Stimulated activated CD4-positive, alpha-beta T cell treated with anti-CD3 and anti-CD28 coated beads, Interleukin-1b, Interleukin-23, amount 100 ng/mL, for 24 hours (primary cell): ENCODE measurements at places on chromosomes 2 and 18.

DNA sequence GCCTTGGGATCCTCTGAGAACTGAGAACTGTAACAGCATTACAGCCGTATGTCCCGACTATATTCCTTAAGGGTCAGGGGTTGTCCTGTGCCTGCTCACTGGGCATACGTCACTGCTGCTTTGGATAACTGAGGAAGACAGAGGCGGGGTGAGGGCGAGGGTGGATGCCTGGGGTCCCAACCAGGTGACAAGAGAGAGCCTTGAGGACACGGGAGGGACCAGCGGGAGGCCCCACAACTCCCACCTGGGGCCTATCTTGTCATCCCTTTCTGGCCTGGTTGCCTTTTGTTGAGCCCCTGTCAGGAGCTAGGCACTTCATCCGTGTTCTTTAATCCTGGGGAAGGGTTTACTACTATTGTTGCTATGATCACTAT, 28.8 kb downstream of the INPP5D start:
- no peak for DNase-seq

GRCh38 chr2:112725545-112726457, 5.0 kb downstream of the NT5DC4 start:
- no peak for DNase-seq

- DNase-seq: no peak
Observed at GRCh38 chr18:55319459-55320193, 268.4 kb downstream of the TCF4 start.

- DNase-seq: no peak
Observed at GRCh38 chr2:102581911-102582310, 37.4 kb upstream of the SLC9A2 start.

- no peak for DNase-seq
Observed at GRCh38 chr18:49613141-49613640, 51.3 kb downstream of the LIPG start.

- no peak for DNase-seq
Observed at GRCh38 chr2:104368089-104368488, 485.8 kb upstream of the POU3F3 start.

DNA sequence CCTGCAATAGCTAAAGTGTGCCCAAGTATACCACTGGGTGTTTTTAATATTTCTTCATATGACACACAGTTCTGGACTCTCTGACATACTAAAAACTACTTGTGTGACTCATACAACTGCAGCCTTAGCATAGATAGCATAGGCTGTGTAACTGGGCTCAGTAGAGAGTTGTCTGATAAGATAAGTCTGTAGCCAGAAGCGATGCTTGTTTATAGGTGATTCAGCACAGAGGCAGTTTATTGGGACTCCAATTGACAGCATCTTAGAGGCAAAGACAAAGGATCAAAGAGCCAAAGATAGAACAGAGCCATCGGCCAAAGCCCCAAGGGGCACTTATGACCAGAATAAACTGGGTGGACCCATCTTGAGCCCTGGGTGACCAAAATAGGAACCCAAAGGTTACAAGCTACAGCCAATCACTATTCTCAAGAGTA, 42.3 kb downstream of the AAK1 start:
- no peak for DNase-seq

- DNase-seq: no peak
Observed at GRCh38 chr2:162401871-162402270, 57.9 kb downstream of the GCA start.

DNA sequence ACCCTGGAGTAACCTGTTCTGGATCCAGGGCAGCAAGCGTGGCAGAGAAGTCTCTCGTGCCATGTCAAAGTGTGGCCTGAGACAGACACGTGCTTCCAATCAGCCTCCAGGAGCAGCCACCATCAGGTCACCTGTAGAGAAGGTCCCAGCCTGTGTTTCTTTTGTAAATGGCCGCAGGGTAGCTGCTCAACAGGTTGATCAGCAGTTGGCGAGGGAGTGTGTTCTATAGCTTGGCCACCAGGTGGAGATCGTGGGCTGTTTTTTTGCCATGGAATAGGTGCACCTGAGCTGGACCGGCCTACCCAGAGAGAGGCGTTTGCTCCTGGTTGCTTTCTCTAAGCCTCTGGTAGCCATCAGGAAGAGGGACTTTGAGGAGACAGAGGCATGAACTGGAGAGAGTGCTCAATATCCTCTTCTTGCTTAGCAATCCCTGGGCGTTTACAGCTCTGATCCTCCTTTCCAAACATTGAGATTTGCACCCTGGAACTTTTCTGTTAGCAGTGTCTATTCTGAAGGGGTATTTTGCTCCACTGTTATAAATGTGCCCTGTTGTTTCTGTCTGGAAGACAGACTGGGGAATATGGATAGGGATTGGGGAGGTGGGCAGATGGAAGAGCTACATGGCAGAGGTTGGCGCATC, 34.2 kb upstream of the EN1 start:
- peak; percentile 11 for DNase-seq

- no peak for DNase-seq
Observed at GRCh38 chr2:68435615-68436014, 31.5 kb downstream of the FBXO48 start.

- DNase-seq: no peak
Observed at GRCh38 chr2:73406996-73407395, 21.4 kb downstream of the ALMS1 start.

DNA sequence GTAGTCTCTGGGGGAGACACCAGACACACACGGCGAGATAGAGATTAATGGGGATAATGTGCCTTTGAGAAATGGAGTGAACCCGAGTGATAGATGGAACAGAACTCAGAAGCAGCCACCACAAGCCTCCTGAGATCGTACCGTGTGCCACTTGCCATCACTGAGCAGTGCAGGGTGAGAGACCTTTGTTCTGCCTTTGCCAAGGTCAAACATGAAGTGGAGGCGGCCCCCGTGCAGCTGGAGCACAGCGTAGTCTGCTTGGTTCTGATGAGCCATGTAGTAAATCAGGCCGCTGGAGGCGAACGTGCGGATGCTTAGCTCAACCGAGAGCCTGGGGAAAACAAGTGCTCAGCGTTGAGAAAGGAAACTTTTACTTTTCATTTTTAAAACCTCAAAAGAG, 167.0 kb downstream of the LAMA1 start:
- no peak for DNase-seq

- no peak for DNase-seq
Observed at GRCh38 chr18:59228351-59228750, 8.4 kb downstream of the GRP start.

DNA sequence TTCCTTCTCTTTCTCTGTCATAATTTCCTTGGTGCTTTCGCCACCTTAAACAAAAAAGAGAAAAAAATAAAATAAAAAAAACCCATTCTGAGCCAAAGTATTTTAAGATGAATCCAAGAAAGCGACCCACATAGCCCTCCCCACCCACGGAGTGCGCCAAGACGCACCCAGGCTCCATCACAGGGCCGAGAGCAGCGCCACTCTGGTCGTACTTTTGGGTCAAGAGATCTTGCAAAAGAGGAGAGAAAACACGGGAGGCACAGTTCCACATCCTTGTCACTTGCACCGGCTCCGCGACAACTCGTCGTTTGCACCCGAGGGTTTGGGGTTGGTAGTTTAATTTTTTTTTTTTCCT, 1.8 kb upstream of the SP9 start:
- DNase-seq: no peak

DNA sequence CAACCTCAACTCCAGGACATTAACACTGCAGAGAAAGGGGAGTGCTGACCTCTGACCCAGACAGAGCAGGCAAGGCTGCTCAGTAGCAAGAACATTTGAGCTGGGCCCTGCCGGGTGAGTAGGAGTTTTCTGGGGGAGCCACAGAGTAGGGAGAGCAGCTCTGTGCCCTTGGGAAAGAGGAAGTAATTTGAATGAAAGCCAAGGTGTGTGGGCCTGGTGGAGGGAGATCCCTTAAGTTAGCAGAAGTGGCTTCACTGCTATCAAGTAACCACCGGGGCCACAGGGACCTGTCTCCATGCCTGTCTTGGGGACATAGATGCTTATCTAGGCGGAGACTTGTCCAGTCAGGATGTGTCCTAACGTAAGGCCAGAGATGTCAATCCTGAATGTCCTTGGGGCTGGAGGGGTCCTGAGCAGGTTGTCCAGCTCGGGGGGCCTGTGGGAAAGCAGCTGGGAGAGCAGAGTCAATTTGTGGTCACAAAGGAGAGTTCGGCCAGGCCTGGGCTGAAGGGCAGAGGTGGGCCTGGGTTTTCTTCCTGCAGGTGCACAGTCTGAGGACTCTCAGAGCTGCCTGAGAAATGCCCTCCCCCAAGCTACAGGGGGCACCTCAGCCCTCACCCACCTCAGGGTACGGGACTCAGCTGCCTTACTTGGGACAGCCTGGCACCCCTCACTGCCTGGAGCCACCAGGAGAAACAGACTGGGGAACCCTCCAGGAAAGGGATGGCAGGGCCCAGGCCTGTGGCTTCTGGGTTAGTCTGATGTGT, 15.0 kb upstream of the OTOF start:
- no peak for DNase-seq

DNA sequence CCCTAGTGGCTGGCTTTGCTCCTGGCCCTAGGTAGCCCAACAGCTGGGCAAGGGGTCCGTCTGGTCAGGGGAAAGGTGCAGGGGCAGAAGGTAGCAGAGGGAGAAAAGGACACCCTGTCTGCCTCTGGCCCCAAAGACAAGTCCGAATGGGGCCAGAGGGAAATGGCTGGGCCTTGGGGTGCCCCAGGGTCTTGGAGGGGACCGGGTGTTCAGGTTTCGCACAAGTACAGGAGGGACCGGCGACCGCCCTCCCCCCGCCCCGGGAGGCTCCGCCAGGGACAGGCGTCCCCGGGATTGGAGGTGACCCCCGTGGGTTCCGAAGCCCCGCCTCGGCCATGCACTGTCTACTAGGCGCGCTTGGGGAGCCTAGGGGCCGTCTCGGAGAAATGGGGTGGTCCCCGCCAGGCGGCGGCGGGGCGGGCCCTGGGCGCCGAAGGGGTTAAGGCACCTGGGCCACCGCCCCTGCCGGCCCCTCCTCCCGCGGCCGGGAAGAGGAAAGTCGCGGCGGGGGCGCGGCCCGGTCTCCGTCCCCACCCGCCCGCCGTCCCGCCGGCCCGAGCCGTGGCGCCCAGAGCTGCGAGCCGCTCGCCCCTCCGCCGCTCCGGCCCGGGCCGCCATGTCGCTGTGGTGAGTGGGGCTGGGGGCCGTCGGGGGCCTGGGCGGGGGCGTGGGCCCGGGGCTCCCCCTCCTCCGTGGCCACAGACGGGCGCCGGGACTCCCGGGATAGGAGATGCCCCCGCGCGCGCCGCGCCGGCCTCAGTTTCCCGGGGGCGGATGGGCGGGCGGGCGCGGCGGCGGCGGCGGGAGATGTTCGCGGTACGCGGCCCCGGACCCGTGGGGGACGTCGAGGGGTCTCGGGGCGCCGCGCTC, at the start of gene B3GNT7:
Gene B3GNT7 (plus strand): TSS at position 523 of the 870 bp plus-strand sequence. CDS start 94 bp downstream, at position 617.
- DNase-seq: no peak

DNA sequence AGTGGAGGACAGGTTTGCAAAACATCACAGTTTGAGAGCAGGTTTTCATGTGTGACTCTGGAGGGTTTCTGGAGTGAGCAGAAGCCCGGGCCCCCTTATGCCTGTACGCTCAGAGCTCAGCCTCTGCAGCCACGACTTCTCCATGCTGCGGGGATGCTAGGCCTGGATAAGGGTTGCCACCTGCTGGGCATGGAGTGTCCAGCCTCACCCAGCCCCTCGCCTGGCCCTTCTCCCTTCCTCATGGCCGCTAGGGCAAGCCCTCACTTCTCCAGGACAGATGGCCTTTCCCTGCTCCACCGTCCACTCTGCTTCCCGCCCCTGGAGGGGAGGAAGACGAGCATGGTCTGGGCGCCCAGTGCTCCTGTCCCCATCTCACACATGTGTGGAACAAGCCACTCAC, 318.7 kb downstream of the GBX2 start:
- no peak for DNase-seq

DNA sequence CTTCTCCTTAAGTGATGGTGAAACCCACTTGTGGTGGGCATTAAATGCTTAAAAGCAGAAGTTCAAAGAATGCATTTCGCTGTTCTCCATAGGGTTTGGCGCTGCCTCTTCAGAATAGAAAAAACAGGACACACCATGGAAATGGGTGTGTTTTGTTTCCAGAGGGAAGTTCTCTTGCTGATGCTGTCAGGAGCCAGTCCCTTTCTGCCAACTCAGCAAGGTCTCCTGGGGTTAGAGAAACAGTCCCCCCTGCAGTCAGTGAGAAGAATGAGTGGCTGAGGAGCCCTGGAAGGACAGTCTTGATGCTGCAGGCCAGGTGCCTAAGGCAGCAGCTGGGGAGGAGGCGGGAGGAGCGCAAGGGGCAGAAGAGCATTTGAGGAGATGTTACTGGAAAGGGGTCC, 37.8 kb upstream of the ASAP2 start:
- no peak for DNase-seq

DNA sequence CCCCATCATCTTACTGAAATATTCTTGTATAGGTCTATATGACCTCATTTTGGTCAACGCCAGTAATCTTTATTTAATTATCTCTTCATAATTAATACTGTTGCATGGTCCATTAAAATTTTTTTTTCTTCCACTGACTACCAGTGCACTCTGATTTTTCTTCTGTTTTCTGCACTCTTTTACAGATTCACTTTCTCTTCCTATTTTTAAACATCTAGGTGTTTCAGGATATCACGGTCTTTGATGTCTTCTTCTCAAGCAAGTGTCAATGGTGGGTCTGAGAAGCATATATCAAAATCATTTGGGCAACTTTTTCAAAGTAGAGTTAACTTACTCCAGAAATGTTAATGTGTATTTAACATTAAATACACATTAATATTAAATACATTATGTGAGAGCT, 51.4 kb downstream of the CCDC141 start:
- DNase-seq: no peak

DNA sequence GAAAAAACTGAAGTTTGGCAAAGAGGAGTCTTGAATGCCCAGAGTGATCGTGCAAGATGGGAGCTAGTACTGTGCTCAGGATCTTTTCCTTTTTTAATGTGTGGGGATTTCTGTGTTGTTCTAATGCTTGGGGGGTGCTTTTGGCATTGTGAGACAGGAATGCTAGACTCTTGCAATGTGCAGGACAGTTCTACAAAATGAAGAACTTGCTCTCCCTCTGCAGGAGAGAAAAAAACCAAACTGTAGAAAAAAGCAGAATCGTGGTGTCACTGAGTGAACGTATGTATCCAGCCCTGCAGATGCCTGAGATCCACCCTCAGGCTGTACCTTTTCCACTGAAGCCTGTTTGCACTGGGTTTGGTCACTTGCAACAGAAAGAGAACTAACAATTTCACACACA, 12.1 kb upstream of the TTC39C start:
- no peak for DNase-seq

DNA sequence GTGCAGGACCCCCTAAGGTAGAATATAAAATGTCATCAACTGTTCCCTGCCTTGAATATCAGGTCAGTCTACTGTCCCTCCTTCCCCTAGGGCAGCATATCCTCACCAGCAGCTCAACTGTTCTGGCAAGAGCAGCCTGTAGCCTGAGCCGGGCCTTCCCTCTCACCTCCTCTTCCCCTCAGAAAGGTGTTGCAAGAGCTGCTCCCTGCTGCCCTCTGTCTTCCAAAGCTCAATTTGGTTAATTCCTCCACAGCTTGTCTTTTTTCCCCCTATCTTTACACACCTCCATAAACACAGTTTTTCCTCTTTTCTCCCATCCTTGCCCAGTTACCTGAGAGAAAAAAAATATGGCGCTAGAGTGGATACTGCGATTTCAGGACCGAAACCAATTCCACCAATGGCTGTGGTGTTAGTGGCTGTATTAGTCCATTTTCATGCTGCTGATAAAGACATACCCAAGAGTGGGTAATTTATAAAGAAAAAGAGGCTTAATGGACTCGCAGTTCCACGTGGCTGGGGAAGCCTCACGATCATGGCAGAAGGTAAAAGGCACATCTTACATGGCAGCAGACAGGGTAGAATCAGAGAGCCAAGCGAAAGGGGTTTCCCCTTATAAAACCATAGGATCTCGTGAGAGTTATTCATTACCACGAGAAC, 184.7 kb downstream of the MREG start:
- no peak for DNase-seq
